NCI-H1092 (cell line): ENCODE measurements at places on chromosomes 3 and 15.

- no peak for DNase-seq
Measured at GRCh38 chr15:77243716-77244401, 172.9 kb upstream of the TSPAN3 start.

- peak; percentile 31 for DNase-seq
Measured at GRCh38 chr15:92393071-92393979, at the start of gene ST8SIA2. Gene ST8SIA2, plus strand, starts transcription at chr15:92393881. Its CDS starts 184 bp downstream, at chr15:92394065.

GRCh38 chr15:60519218-60519617 lies 40.3 kb upstream of the ICE2 start:
- no peak for DNase-seq

- DNase-seq, result no peak
Measured at GRCh38 chr3:170982733-170983132, 43.8 kb downstream of the SLC2A2 start.

- DNase-seq, result no peak
Measured at GRCh38 chr3:99332276-99332675, 306.1 kb upstream of the COL8A1 start.

DNA sequence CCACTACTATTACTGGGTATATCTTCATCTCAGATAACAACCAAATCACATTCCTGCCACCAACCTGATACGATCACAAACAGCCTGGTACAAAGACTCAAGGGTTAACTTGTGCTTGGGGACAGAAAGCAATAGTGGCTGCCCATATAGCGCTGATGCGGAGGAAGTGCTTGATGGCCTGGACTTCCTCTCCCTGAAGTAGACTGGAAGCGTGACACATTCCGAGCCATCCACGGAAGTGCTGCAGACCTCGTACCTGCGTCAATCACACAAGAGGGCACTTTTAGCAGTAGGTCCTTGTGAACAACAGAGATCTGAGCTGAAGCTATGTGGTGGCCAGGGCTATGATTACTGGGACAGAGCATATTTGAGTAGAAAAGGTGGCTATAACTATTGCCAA lies 17.3 kb upstream of the C3orf62 start:
- DNase-seq, result no peak

DNA sequence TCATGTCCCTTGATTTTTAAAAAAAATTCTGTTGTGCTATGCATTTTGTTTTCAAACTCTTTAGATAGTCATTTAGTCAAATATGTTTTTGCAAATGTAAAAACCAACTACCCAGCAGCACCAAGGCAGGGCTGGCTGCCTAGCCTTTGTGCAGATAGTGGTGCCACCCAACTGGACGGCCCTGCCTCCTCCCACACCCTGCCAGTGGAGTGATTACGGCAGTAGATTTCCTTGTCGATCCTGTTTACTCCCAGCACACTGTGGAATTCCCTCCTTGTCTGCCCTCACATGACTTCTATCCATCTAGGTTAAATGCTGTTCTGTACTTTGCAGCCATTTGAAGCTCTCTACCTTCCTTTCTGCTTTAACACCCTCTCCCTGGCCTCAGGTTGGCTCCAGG lies 79.4 kb upstream of the PLXNA1 start:
- DNase-seq, result no peak

DNA sequence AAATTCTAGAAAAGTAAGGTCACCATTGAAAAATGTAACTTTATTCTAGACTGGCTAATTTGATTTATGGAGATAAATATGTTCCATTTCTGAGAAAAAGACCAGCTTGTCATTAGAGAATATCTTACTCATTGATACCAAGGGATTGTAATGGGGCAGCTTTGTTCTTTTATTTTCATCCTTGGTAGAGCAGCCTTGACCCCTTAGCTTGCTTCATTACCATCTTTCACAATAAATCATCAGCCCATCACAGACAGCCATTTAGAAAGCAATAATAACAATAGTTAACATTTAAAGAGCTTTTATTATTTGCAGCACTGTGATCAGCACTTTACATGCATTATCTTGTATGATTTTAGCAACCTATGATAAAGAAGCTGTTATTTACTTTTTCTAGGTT lies 253.6 kb downstream of the C3orf38 start:
- DNase-seq, result no peak

- no peak for DNase-seq
Measured at GRCh38 chr15:41698779-41699178, 38.6 kb downstream of the MGA start.

- DNase-seq, result no peak
Measured at GRCh38 chr3:155889212-155889611, 18.8 kb downstream of the GMPS start.

GRCh38 chr3:56075089-56075488 lies 393.2 kb downstream of the ERC2 start:
- DNase-seq, result no peak

DNA sequence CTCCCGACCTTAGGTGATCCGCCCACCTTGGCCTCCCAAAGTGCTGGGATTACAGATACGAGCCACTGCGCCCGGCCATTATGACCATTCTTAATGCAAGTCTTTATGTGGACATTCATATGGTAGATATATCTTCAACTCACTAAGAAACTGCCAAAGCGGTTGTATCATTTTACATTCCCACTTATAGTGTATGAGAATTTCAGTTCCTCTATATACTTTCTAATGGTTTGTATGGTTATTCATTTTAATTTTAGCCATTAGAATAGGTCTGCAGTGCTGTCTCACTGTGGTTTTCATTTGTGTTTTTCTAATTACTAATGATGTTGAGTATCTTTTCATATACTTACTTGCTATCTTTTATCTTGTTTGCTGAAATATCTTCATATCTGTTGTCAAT lies 32.5 kb downstream of the TCF12 start:
- DNase-seq, result no peak

DNA sequence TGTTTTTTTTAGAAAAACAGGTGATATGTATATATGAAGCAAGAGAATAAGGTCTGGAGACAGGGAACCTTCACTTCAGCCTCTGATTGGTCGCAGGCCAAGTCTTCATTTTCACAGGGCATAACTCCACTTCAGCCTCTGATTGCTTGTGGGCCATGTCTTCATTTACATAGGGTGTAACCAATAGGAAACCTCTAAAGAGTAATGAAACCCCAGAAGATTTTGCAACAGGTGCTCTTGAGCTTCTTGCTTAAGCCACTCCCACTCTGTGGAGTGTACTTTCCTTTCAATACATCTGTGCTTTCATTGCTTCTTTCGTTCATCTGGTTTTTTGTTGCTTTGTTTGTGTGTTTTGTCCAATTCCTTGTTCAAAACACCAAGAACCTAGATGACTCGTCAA lies 22.6 kb upstream of the SCG3 start:
- no peak for DNase-seq

GRCh38 chr3:105960381-105960780 lies 91.6 kb upstream of the CBLB start:
- DNase-seq, result no peak
